ENCODE measurements at places on chromosomes 16 and 17. TPM values are rescaled to one million over a fixed set of nuclear protein-coding genes. Genes with fewer than 3 reads are reported as not detected.

GRCh38 chr16:80672379-80672778 is 131.6 kb downstream of the DYNLRB2 start:
- no peak for DNase-seq

- DNase-seq = no peak
These were observed 53.1 kb downstream of the NDE1 start for GRCh38 chr16:15703029-15703736.

LGALS9 gene
- total RNA-seq = 0.54 TPM

DNA sequence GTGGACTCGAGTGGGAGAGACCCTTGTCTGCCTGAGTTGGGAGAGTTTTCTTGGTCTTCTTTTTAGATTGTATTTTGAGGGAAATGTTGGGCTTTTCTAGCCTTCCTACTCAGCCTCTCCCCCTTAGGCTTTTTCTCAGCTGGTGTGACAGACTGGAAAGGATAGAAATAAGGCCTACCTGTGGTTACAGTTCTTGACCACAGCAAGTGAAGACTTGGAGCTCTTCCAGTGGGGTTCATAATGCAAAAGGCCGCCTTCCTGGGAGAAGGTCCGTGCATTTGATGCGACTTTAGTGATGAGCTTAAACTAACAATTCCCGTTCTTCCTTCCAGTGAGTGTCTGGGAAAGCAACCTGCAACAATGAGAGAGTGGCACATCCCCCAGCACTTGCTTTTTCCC is 56.8 kb downstream of the B9D1 start:
- DNase-seq = no peak

PIK3R6 gene
- not detected for total RNA-seq

KRT14 gene
- total RNA-seq = not detected
